ENCODE measurements at places on chromosomes 1 and 21.

GRCh38 chr1:68485431-68486022 is 11.4 kb downstream of the DEPDC1 start:
- no peak for DNase-seq
- no peaks in the 10 kb centered on the region for H3K36me3 ChIP-seq
- no peaks in the 10 kb centered on the region for H3K4me1 ChIP-seq
- H3K4me3 ChIP-seq = no peak overlapping the region
- H3K27me3 ChIP-seq = no peaks in the 10 kb centered on the region

DNA sequence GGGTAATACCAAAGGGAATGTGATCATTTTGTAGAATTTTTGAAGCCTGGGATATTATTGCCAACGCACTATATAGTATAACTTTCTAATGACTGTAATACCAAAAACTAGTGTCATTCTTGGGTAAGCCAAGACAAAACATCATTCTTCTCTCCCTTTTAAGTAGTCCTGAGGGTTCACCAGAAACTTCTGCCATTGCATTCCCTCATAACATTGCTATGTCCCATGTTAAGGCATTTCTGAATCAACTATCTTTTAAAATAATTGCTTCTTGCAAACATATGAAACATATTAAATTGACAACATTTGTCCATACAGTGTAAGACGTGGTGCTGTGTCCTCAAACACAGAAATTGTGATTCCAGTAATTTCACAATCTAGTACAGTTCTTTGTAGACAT is 29.9 kb upstream of the C1orf21 start:
- DNase-seq = no peak
- H3K27ac ChIP-seq = no peak overlapping the region
- H3K4me1 ChIP-seq = no peaks in the 10 kb centered on the region
- peaks cover 40% of the 10 kb centered on the region for H3K27me3 ChIP-seq
- H3K4me3 ChIP-seq = no peak overlapping the region

DNA sequence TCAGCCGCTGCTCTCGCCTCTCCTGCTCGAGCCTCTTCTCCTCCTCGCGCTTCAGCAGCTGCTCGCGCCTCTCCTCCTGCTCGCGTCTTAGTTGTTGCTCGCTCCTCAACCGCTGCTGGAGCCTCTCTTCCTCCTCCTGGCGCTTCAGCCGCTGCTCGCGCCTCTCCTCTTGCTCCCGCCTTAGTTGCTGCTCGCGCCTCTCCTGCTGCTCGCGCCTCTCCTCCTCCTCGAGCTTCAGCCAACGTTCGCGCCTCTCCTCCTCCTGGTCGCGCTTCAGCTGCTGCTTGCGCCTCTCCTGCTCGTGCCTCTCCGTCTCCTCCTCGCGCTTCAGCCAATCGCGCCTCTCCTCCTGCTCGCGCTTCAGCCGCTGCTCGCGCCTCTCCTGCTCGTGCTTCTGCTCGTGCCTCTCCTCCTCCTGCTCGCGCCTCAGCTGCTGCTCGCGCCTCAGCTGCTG is 3.7 kb downstream of the TCHH start:
- DNase-seq = no peak
- peaks cover 4% of the 10 kb centered on the region for H3K4me1 ChIP-seq
- H3K27me3 ChIP-seq = peaks cover 9% of the 10 kb centered on the region

DNA sequence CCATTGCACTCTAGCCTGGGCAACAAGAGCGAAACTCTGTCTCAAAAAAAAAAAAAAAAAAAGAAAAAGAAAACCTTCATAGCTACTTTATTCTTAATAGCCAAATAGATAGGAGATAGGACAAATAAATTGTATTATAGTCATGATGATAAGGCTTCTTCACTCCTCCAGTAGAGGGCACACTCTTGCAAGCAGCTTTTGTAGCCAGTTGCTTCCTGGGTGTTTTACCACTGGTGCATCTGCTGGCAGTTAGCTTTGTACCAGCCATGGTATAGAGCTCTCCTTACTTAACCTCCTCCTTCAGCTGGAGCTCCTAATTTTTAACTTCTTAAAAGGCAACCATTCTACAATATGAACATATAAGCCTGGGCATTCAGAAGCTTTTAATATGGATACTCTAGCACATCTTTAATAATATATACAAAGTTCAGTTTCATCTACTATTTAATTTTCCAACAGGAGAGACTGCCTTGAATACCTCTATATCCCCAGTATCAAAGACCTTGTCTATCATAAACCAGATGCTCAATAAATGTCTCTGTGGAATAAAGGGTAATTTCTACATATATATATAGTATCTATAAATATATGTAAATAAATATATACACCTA is 35.8 kb downstream of the EVI5 start:
- no peak overlapping the region for H3K27ac ChIP-seq
- H3K27me3 ChIP-seq = peaks cover 12% of the 10 kb centered on the region
- no peaks in the 10 kb centered on the region for H3K4me1 ChIP-seq
- no peak overlapping the region for H3K4me3 ChIP-seq
- no peak for DNase-seq

DNA sequence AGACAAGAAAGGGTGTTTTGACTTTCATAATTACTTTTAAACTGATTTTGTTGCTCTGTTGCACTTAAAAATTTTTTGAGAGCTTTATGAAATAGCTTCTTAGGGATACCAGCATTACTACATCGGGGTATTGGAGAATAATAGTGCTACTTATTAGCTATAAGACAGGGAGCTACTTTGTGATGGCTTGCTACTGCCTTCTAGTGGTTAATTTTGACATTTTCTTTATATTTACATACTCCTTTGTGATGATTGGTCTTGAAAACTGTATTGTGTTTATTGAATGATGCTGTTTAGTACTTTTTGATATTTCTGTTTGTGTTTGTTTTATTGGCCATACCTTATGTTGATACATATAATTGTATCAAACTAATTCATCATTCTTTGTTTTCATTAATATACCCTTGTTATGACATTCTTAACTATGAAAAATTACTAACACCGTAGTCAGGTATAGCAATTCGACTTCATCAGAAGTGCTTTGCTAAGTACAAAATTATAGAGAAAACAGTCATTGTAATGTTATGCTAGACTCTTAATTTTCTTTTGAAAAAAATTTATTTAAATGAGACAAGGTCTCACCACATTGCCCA is 85.5 kb downstream of the CLIC4 start:
- DNase-seq = no peak
- H3K4me1 ChIP-seq = no peaks in the 10 kb centered on the region
- H3K27me3 ChIP-seq = peaks cover 12% of the 10 kb centered on the region
- H3K4me3 ChIP-seq = no peak overlapping the region
- peaks cover 2% of the 10 kb centered on the region for H3K36me3 ChIP-seq

GRCh38 chr1:246658567-246658966 is 65.6 kb upstream of the SCCPDH start:
- no peaks in the 10 kb centered on the region for H3K27me3 ChIP-seq
- DNase-seq = no peak
- H3K36me3 ChIP-seq = peaks cover 9% of the 10 kb centered on the region

DNA sequence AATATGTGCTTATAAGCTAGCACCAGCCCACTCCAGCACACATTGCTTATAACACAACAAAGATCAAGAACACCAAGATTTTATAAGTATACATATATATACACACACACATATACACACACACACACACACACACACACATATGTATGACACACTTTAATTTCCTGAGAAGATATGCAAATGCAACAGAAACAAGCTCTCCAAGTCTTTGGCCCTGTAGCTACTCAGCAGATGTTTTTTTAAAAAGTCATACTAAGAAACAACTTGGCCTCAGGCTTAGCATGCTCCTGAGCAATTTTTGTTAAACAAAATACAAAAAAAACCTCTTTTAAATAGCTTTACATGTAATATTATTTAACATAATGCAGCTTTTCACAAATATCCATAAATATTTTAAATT is 11.1 kb downstream of the TNFSF18 start:
- H3K36me3 ChIP-seq = no peaks in the 10 kb centered on the region
- no peak overlapping the region for H3K27ac ChIP-seq
- H3K4me3 ChIP-seq = no peak overlapping the region
- peaks cover 14% of the 10 kb centered on the region for H3K4me1 ChIP-seq
- no peak for DNase-seq

DNA sequence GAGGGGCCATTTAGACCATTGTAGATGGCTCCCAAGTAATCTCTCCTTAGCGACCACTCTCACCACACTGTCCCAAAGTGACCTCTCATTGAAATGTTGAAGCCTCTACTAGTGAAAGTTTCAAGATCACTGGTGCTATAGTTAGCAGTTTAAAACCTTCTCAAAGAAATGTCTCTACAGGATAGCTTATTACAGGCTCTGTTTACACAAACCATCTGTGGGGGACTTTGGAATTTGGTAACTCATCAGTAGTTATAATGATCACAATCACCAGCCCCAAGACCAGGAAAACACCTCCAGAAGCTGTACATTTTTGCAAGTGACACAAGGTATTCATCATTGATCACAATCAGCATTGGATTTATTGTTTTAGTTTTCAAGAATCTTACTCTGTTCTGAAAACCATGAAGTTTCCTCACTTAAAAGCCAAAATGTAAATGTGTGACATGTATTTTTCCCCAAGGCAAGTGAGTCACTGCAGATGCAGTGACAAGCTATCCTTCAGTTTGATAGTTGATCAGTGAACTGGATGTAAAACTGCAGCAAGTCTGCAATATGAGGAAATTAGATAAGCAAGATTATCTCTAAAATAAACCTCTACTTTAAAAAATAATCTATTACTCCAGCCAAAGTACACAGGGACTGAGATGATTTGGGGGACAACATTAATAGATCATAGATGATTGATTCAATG is 41.9 kb downstream of the C21orf91 start:
- peaks cover 3% of the 10 kb centered on the region for H3K36me3 ChIP-seq
- H3K4me1 ChIP-seq = peaks cover 51% of the 10 kb centered on the region
- H3K27ac ChIP-seq = peak overlapping the region; percentile 86
- no peak for DNase-seq
- no peak overlapping the region for H3K4me3 ChIP-seq

- no peaks in the 10 kb centered on the region for H3K27me3 ChIP-seq
- no peak overlapping the region for H3K27ac ChIP-seq
- DNase-seq = no peak
- H3K4me3 ChIP-seq = no peak overlapping the region
These were observed 513 bp downstream of the MGST3 start for GRCh38 chr1:165631342-165632151.

GRCh38 chr21:15943009-15943666 is 213.4 kb downstream of the USP25 start:
- H3K27me3 ChIP-seq = peaks cover 5% of the 10 kb centered on the region
- no peak for DNase-seq
- no peaks in the 10 kb centered on the region for H3K36me3 ChIP-seq
- H3K4me3 ChIP-seq = no peak overlapping the region
- H3K4me1 ChIP-seq = no peaks in the 10 kb centered on the region

DNA sequence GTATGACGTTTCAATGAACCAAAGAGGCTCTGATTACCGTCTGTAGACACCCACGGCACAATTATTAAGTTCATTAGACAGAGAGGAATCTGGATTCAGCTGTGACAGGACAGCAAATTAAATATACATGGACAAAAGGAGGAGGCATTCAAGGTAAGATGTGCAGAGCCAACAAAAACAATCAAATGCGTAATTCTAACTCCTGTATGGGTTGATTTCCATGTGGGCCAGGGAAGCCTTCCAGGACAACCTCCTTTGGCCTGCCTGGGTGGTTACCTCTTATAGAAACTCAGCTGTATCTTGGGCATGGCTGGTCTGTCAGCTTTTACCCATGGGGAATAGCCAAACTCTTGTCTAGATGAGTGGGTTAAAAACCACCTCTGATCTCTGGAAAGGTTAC is 43.8 kb downstream of the CCN1 start:
- no peak overlapping the region for H3K27ac ChIP-seq
- no peak for DNase-seq
- peaks cover 8% of the 10 kb centered on the region for H3K36me3 ChIP-seq
- peaks cover 2% of the 10 kb centered on the region for H3K4me1 ChIP-seq
- H3K27me3 ChIP-seq = no peaks in the 10 kb centered on the region

DNA sequence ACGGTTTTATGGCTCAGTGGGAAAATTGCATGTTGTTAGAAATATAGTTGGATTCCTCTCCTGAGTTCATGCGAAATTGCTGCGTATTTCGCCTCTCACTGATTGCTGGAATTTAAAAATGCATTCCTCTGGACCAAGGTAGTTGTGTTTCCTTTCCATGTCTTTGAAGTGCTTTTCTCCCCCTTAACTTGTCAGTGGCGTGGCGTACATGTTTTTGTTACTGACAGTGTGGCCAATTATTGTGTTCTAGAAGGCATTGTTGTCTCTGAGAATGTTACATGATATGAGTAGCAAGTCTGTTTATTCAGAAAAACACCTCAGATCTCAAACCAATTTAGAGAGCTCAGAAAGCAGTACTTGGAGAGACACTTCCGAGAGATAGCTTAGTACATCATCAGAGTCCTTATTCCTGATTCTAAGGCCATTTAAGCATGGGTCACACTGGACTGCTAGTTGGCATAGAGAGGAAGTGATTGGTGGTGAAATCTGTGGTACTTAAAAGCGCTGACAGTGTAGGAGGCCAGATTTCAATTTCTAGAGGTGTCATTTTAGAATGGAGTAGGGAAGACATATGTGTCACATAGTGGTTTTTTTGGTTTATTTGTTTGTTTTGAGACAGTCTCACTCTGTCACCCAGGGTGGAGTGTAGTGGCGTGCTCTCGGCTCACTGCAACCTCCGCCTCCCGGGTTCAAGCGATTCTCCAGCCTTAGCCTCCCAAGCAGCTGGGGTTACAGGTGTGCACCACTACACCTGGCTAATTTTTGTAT is 184.4 kb downstream of the RYR2 start:
- no peak for DNase-seq
- no peak overlapping the region for H3K27ac ChIP-seq
- H3K4me1 ChIP-seq = no peaks in the 10 kb centered on the region

- peaks cover 11% of the 10 kb centered on the region for H3K4me1 ChIP-seq
- H3K4me3 ChIP-seq = no peak overlapping the region
- H3K27ac ChIP-seq = no peak overlapping the region
- H3K27me3 ChIP-seq = peaks cover 58% of the 10 kb centered on the region
- no peak for DNase-seq
These were observed 28.5 kb downstream of the SORT1 start for GRCh38 chr1:109369167-109369746.

DNA sequence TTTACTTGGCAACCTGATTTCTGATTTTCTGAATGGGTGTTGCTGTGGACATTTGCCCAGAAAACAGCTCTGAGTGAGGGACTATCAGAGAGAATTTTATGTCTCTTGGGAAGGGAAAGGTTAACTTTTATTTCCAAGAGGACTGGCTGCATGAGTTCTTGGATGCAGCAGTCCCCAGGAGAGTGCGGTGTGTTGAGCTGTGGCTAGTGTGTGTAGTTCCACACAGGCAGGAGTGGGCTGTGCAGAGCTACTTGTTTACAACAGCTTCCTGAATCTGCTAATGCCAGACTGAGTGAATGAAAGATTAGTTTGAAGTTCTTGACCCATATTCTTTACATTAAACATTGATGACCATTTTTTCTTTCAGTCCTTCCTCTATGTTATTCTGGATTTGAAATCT is 41.0 kb upstream of the APOBEC4 start:
- no peak overlapping the region for H3K4me3 ChIP-seq
- H3K27me3 ChIP-seq = peaks cover 5% of the 10 kb centered on the region
- no peak for DNase-seq
- H3K27ac ChIP-seq = no peak overlapping the region

- no peak overlapping the region for H3K27ac ChIP-seq
- no peak for DNase-seq
- H3K36me3 ChIP-seq = no peaks in the 10 kb centered on the region
- no peaks in the 10 kb centered on the region for H3K27me3 ChIP-seq
These were observed 92.6 kb downstream of the LPAR3 start for GRCh38 chr1:84800090-84801073.

Data from T-helper 17 cell (primary cell).